Stimulated activated CD4-positive, alpha-beta T cell treated with anti-CD3 and anti-CD28 coated beads, TNF-alpha, amount 100 ng/mL, for 24 hours (primary cell): ENCODE measurements at places on chromosomes 1 and 21.

- no peak for DNase-seq
Observed at GRCh38 chr1:53385276-53386225, 57.7 kb upstream of the LRP8 start.

DNA sequence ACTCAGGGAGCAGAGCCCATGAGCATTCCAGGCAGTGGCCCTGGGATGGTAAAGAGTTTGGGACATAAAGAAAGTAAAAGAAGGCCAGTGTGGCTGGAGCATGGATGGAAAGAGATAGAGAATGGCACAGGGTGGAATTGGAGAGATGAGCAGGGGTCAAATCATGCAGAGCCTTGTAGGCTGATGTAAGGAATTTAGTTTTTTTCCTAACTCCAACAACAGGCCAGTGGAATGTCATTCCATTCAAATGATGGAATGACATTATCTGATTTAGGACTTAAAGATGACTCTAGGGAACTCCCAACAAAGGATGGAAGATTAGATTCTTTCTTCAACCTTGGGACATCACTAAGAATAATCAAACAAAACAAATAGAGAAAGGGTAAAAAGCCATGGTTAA is 12.8 kb upstream of the S100A2 start:
- no peak for DNase-seq

DNA sequence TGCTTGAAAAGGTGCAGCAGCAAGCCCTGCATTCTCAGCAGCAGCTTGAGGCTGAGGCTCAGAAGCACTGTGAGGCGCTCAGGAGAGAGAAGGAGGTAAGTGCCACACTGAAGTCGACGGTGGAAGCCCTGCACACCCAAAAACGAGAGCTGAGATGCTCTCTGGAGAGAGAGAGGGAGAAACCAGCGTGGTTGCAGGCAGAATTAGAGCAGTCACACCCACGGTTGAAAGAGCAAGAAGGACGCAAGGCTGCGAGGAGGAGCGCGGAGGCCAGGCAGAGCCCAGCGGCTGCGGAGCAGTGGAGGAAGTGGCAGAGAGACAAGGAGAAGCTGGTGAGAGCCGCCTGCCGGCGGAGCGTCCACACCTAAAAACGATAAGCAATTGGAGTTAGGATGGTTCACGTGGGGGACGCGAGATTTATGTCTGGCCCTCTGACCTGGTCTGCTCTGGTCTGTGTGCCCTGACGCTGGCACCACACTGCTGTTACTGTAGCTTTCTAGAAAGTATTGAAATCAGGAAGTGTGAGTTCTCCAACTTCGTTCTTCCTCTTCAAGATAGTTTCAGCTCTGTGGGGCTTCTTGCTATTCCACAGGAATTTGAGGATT is 26.7 kb upstream of the DIP2A start:
- DNase-seq, result no peak

GRCh38 chr1:201748335-201748734 is 80.6 kb upstream of the IPO9 start:
- no peak for DNase-seq

- no peak for DNase-seq
Observed at GRCh38 chr1:189803364-189803763, 674.3 kb downstream of the BRINP3 start.

DNA sequence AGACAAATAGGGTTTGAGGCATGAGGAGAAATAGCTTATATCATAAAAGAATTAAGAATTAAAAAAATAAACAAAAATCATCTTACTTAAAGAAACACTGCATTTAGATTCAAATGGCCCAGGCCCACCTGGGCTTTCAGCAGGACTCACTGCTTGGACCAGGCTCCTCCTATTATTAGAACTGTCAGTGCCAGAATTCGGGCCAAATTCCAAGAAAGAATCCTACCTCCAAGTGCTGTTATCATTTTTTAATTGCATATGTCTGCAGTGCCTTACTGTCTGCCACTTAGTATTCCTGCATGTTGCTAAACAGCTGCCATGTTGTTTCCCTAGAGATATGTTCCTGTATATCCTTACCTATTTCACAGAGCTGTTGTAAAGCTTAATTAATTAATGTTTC is 112.0 kb downstream of the BARHL2 start:
- DNase-seq, result no peak

DNA sequence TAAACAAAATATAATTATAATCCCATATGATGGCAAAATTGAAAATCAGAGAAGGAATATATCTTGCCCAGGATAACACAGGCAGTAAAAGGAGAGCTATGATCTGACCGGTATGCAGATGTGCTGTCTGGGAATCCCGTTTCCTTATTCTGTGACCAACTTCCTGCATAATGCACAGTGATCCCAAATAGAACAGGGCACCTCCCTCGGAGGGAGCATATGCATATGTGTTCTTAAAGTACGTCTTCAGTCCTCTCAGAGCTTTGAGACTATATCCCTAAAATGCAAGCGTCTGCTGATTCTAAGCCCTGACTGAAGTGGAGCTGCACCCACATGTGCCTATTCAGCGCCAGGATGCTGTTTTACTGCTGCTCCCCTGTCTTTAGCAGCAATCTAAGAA is 366.1 kb upstream of the PTBP2 start:
- no peak for DNase-seq

DNA sequence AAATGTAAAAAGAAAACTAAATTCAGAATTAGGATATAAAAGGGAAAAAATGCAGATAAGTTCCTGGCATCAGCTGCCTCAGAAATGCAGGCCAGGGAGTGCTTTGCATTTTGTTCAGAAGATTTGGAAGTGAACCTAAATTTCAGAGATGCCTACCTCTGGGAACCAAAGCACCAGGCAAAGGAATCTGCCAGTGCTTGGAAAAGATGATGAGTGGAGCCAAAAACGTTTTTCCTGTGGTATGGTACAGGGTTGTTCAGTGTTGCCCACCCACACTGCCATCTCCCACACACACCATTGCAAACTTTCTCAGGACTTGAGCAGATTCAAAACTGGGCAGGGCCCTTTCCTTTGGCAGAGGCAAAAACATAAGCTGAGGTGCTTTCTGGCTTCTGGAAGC is 349.5 kb downstream of the TGFB2 start:
- no peak for DNase-seq

- DNase-seq, result no peak
Observed at GRCh38 chr21:28568692-28569091, 424.0 kb downstream of the LTN1 start.

DNA sequence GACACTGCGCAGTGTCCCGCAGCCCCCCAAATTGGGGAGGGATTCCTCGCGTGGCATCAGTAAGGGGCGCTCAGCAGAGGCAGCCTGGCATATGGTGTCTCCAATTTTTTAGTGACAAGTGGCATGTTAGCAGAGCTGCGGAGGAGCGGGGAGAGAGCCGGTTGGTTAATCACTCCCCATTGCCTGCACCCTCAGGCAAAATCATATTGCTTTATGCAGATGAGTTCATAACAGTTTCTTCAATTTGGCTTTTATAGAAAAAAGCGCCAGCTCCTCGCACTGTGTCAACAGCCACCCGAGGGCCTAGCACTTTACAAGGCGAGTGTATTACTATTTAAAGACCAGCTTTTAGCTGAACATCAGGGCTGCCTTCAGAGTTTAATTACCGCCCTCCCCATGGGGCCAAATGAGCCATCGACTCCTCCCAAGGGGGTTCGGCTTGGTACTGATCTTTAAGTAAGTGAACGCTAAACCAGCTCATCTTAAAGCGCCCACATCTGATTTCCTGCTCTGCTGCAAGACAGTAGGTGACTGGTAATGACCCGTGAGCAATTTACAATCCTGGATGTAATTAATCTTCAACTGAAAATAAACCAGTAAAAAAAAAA is 298.9 kb downstream of the DSCAM start:
- no peak for DNase-seq

GRCh38 chr21:44300262-44300959 is 558 bp downstream of the PFKL start:
- peak; percentile 68 for DNase-seq

DNA sequence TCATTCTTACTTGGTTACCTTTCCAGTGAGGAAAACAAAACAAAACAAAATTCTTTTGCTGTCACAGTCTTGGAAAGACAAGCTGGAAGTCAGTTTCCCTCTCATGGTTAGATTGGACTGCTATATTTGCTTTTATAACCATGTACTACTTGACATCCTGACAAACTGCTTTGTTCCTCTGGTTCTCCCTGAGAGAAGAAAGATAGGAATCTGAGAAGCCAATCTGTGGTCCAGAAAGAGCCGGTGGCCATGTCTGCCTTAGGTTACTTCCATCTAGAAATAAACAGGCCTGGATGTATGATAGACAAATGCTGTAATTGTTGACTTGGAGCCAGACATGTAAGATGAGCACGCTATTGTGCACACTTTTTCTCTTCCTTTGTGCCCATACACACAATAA is 330.0 kb downstream of the BRINP3 start:
- no peak for DNase-seq

DNA sequence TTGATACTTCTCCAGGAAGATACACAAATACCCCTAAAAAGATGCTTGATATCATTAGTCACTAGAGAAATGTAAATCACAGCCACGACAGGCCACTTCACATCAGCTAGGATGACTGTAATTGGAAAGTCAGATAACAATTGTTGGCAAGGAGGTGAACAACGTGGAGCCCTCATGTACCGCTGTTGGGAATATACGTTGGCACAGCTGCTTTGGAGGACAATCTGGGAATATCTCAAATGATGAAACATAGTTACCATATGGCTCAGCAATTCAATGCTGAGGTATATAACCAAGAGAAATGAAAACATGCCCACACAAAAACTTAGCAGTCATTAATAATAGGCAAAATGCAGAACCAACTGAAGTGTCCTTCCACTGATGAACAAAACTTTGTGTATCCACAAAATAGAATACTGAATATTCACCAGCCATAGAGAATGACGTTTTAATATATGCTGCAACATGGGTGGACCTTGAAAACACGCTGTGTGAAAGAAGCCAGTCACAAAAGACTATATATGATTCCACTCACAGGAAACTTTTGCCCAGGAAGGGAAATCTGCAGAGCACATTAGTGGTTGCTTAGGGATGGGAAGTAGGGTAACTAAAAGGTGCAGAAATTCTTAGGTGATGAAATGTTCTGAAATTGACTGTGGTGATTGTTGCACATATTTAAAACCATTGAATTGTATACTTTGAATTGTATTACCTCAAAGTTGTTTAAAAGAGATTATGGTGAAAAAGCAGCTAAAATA is 95.4 kb downstream of the AHCTF1 start:
- no peak for DNase-seq

DNA sequence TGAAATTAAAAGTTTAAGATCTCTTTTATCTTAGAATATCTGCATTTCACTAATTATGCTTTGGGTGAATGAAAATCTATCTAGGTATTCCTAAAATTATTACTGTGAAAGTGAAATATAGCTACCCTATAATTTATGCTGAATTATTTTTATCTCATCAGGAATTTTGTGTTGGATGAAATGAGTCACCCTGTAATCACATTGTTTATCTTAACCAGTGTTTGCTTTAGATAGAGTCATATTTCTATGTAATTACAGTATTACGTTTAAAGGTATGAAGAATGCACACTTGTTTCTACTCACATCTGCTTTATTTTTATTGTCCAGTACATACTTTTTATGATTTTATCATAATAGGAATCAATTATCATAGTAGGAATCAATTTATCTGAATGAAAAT is 249.2 kb downstream of the NCAM2 start:
- DNase-seq, result no peak

GRCh38 chr1:228988664-228989063 is 253.4 kb downstream of the RHOU start:
- DNase-seq, result no peak

DNA sequence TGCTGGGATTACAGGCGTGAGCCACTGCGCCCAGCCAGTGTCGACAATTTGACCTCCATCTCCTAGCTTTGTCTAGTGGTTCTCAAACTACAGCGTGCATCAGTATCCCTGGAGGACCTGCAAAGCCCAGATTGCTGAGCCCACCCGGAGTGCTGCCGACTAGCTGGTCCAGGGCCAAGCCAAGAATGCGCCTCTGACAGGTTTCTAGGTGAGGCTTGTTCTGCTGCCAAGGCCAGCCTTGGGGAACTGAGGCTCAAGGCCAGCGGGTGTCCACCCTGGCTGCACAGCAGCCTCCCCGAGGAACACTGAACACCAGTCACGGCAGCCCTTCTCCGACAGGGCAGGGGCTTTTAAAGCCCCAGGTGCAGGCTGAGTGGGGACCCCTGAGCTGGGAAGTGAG is 9.8 kb upstream of the PTTG1IP start:
- no peak for DNase-seq

- no peak for DNase-seq
Observed at GRCh38 chr1:239242404-239242803, 144.0 kb upstream of the CHRM3 start.
